ENCODE measurements at places on chromosomes 1 and 21. TPM values are rescaled to one million over a fixed set of nuclear protein-coding genes. Genes with fewer than 3 reads are reported as not detected.

Gene HMGN2
- 142 TPM for total RNA-seq

Gene USP33
- total RNA-seq, result 29.2 TPM

Gene AADACL3
- total RNA-seq, result not detected

Gene S100A7
- total RNA-seq, result not detected

Gene FCAMR
- not detected for total RNA-seq

Gene ADCY10
- total RNA-seq, result 0.35 TPM

Gene SCYL3
- 6.4 TPM for total RNA-seq

Gene MTOR
- 36.0 TPM for total RNA-seq

Gene CBR1
- 101 TPM for total RNA-seq

Gene KCNA2
- total RNA-seq, result 0.28 TPM

Gene TNN
- total RNA-seq, result 0.79 TPM

Gene CR1
- total RNA-seq, result 1.8 TPM

Gene VANGL1
- 6.1 TPM for total RNA-seq

Gene OVAAL
- total RNA-seq, result 0.70 TPM

Gene PROK1
- total RNA-seq, result 5.1 TPM

Gene SAMD11
- 2.7 TPM for total RNA-seq

Gene MSH4
- 0.12 TPM for total RNA-seq

Gene JAM2
- total RNA-seq, result 15.6 TPM

Gene HAO2
- not detected for total RNA-seq

Gene APCS
- total RNA-seq, result not detected

Gene CR1L
- total RNA-seq, result not detected

Gene SPATA21
- not detected for total RNA-seq

Gene SV2A
- total RNA-seq, result 6.3 TPM

Gene LRRC53
- total RNA-seq, result not detected

Gene OR6N1
- total RNA-seq, result not detected

Gene ADAMTS5
- 6.1 TPM for total RNA-seq

Gene PRDM2
- total RNA-seq, result 20.5 TPM

Gene CFAP45
- 0.86 TPM for total RNA-seq

Gene AADACL4
- not detected for total RNA-seq

Gene PPOX
- 8.3 TPM for total RNA-seq

Gene WLS
- total RNA-seq, result 51.0 TPM

Gene C1orf56
- 8.8 TPM for total RNA-seq

Gene BTG2
- 132 TPM for total RNA-seq

Gene SFN
- 0.51 TPM for total RNA-seq
